ENCODE measurements at places on chromosomes 5 and 9.

DNA sequence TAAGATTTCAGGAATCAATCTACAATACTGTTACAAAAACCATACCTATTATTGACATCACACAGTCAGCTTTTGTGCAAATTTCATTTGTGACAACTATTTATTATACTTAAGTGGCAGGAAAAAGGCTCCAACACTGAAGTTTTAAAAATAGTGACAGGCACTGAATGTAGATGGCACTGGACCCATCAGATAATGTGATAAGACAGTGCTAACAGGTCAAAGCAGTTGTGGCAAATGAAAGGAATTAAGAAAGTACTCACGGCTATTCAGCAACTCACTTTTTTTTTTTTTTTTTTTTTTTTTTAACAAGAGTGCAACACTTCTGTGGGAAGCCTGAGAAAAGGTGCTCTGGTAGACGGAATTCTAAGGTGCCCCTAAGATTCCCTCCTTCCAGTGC, 115.0 kb upstream of the MEF2C start:
- DNase-seq, result no peak

- no peak for DNase-seq
These were observed 279.2 kb upstream of the NREP start for GRCh38 chr5:112036206-112036605.

- no peak for DNase-seq
These were observed 35.7 kb downstream of the RXRA start for GRCh38 chr9:134361843-134362414.

DNA sequence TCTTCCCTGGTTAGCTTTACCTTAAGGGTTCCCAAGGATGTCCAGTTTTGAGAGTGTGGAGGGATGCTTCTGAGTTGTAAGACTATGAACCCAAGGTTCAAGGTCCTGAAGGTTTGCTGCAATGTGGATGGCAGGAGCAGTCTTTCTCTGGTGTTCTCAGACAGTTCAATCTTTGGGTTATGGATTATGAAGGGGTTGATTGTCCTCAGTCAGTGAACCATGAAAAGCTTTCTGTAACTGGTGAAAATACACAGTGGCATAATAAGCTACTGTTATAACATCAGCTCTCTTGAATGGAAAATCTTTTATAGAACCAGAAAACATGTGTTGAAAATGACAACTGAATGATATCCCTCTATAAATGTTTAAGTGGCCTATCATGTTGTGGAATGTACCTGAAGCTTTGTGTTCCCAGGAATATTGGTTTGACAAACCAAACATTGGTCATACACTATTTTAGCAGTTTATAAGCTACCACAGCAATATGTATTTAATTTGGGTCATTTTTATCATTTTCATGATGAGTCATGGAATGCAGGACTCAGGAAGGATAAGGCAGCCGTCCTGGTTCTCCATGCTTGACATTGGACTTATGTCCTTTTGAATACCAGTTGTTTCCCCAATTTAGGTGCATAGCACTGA, 1041.8 kb upstream of the ARRDC3 start:
- DNase-seq, result no peak

DNA sequence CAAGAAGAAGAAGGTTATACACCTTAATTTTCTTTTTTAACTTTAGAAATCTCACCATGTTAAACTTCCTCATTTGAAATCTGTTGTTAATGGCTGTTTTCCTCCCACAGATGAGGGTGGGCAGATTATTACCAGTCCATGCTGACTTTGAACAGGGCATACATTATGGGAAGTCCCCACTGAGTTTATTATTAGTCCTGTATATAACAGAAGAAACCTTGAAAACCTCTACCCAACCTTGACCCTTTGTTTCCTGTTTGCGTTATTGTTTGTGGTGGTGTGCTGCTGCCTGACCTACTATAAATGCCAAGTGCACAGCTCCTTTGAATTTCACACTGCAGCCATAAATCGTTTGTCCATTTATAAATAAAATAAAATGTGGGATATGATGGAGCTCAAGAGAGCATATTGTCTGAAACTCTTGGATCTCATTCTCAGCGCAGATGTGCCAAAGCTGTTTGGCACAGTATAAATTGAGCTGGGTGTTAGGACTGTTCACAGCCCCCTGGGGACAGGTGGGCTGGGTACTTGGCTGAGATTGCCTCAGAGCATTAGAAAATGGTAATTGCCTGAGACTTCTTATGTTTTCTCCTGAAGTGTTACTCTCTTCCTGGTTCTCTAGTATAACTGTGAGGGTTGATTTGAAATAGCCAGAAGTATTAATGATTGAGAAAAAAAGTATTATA, 139.6 kb downstream of the SPATA31D1 start:
- DNase-seq, result no peak

- no peak for DNase-seq
These were observed 24.2 kb downstream of the ZBTB43 start for GRCh38 chr9:126829035-126829434.

- no peak for DNase-seq
These were observed 496.7 kb downstream of the ENC1 start for GRCh38 chr5:74143721-74144330.

GRCh38 chr9:16281707-16282106, 588.8 kb downstream of the BNC2 start:
- DNase-seq, result no peak

GRCh38 chr5:141889282-141889871, 11.2 kb upstream of the PCDH1 start:
- DNase-seq, result no peak

DNA sequence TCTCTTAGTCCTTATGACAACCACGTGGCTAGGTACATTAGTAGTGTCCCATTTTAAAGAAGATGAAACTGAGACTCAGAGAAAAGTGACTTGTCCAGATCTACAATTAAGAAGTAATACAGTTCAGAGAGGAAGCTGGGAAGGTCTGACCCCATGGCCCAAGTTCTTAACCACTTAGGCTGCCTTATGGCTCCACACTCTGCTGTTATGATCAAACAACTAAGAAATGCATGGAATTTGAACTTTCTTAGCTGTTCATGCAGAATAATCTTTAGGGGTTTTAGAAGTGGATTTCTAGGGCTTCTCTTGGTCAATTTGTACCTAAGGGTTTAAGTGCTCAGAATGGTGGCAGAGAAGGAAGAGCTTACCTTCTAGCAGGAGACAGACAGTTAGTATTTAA, 128.0 kb upstream of the MSX2 start:
- no peak for DNase-seq

DNA sequence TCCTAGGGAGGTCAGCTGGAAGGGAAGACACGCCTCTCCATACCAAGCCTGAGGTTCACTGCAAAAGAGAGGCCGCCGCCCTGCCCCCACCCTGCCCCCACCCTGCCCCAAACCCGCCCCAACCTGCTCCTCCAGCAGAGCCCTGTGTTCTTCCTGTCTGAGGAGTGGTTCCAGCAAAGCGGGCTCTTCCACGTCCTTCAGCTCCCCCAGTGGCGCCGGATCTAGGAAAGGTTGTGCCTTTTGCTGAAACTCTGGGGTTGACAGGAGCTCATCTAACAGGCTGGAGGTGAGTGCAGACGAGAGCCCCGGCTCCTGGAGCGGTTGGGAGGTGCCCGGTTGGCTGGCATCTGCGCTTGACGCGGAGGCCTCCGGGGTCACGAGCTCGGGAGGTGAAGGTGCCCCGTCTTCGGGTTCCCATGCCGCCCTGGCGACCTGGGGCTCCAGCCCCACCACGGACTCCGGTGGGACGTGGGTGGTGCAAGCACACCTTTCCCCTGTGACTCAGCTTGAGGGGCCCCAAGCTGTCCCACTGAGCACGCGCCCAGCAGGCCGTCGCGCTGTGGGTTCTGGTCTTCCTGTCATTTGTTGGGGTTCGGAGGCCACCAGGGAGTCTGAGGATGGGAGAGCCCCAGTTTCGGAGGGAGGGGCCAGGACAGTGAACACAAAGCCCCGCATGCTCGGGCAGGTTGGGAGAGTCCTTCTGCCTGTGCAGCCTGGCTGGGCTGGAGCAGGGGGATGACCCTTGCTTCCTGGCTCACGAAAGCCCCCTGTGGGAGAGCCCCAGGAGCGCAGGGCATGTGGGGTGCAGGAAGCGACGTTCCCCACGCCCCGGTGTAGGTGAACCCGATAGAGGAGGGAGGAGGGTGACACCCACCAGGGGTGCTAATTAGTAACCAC, 1467.1 kb downstream of the FOXD4L5 start:
- DNase-seq, result peak; percentile 32

GRCh38 chr5:178271231-178271630, 38.6 kb upstream of the PHYKPL start:
- DNase-seq, result no peak

DNA sequence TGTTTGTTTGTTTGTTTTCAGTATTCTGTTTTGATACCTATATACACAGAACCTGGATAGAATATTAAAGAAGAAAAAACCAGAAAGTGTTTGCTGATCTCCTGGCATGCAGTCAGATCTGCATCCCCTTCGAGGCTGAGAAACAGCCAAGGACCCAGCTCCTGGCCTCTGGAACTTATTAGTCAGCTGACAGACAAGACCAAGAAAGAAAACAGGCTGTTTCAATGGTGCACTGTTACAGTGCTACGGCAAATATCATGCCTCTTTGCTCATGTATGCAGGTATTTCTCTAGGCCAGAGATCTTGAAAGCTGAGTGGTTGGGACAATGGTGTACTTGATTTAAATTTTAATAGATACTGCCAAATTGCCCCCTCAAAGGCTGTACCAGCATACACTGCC, 95.0 kb downstream of the C5orf15 start:
- peak; percentile 32 for DNase-seq

GRCh38 chr5:9467199-9468059, 78.4 kb downstream of the SEMA5A start:
- DNase-seq, result no peak
